T-helper 2 cell (primary cell): ENCODE measurements at places on chromosomes 7 and 10.

DNA sequence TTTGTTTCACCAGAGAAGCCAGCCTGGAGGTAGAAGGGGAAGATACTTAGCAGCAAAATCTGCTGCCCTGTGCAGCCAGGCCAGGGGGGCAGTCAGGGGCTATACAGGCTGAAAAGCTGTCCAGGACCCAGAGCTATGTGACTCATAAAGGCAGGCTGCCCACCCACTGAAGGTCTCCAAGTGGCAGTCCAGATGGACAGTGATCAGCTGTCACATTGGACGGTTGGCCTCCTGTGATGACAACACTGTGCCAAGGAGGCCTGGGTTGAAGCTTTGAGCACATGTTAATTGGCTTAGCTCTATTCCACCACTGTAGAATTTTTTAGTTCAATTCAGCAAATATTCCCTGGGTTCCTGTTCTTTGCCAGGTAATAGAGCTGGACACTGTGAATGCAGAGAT lies 577.3 kb upstream of the GALNT17 start:
- no peak for DNase-seq

DNA sequence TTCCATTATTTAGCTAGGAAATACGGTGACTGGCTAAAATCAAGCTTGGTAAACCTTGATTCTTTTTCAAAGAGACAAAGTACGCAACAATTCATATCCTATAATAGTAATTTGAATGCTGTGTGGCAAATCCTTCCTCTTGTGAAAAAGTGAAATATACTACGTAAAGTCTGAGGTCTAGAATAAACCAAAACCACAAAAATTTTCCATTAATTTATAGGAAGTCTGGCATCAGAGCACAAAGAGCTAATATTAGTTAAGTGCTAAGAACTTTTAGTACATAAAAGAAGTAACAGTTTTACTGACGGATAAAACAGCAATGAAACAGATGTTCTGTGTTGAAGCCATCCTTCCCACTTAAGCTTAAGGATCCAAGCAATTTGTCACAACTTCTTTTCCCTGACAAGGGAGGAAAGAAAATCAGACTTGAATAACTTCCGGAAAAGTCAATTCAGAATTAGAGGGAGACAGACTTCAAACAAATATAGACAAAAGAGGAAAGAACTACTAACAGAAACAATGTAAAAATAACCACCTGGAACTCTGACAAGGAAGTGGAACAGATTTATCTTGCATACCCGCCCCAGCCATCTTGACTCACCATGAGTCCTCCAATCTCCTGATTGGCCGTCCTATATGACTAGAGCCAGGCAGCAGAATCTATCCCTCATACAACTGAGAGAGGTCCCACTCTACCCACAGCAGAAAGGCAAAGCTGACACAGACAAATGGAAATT lies 34.6 kb downstream of the RHEB start:
- DNase-seq, result no peak

DNA sequence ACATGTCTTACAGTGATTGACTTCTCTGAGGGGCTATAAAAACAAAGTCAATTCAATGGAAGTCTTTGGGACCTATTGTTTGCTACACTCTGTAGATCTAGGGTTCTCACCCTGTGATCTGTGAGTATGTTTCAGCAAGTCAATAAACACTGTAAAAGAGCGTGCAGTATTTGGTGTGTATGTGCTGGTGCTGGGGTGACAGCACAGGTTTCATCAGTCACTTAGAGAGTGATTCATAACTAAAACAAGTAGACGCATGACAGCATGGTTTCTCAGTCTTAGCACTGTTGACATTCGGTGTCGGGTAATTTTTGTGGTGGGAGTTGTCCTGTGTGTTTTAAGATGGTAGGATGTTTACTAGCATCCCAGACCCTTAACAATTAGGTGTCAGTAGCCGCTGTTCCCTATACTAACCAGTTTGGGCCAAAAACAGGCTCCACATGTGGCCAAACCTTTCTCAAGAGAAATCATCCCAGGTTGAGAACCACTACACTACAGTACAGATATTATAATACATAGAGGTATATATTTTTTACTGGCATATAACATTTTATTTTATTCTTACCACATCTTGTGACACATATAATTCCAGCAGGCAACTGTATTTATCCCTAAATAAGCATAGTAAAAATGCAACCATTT lies 411.8 kb downstream of the ARL4A start:
- DNase-seq, result no peak

- no peak for DNase-seq
Observed at GRCh38 chr7:144256112-144256511, 8.5 kb downstream of the OR2A7 start.

DNA sequence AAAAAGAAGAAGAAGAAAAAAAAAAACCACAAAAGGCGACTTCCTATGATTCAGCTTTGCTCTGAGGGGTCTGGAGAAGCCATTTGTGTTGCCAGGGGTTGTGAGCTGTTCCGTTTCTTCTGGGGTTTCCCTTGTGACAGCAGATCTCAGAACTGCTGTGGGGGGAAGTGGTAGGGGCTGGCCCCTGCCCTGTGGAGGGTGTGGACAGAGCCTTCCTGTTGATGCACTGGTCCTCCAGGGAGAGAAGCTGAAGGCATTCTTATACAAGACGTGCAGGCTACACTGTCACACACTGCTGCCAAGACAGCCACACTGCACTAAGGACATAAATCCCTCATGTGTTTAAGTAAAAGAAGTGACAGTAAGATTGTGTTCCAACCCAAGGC lies 17.3 kb upstream of the CSGALNACT2 start:
- peak; percentile 28 for DNase-seq

- DNase-seq, result no peak
Observed at GRCh38 chr7:124351950-124352349, 319.1 kb upstream of the TMEM229A start.

- DNase-seq, result no peak
Observed at GRCh38 chr7:157047148-157047547, 36.7 kb upstream of the MNX1 start.

GRCh38 chr7:11060893-11061292 lies 87.2 kb downstream of the PHF14 start:
- no peak for DNase-seq

GRCh38 chr10:129867631-129868179 lies 96.4 kb downstream of the EBF3 start:
- no peak for DNase-seq

DNA sequence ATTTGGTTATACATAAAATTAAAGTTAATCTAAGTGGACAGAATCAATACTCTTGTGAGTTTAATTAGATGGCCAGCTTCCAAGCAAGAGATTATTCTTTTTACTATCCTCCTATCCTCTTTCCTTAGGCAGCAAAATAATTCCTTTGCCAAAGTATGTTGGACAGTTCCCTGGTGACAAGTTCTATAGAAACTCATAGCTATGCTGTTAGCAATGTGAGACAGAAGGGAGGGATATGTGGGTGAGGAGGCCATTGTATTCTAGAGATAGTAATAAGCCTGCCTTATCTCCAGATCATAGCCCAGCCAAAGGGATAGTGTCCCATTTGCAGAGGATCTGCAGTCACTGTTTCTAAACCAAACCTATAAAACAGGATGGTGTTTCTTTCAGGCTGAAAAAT lies 181.6 kb upstream of the HDAC9 start:
- DNase-seq, result no peak

GRCh38 chr10:112517451-112517862 lies 70.4 kb downstream of the VTI1A start:
- no peak for DNase-seq

- no peak for DNase-seq
Observed at GRCh38 chr10:59872892-59873463, 33.4 kb downstream of the CCDC6 start.

- DNase-seq, result no peak
Observed at GRCh38 chr7:87479951-87480350, 4.5 kb upstream of the ABCB4 start.

DNA sequence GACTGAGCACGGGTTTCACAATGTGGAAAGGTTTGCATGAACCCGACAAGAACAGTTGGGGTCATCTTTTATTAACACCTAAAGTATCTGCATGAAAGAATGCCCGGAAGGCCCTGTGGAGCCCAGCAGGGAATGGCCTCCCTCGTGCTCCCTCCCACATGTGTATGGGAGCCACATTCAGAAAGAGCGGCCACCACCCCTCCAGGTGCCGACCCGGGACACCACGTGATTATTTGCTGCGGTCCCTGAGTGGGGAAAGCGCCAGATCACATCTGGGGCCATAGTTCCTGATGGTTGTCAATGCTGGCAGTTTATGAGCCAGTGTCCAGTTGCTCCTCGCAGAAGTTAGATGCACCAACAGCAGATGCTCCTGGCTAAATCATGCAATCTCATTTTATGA lies 571.4 kb downstream of the TCERG1L start:
- DNase-seq, result no peak

DNA sequence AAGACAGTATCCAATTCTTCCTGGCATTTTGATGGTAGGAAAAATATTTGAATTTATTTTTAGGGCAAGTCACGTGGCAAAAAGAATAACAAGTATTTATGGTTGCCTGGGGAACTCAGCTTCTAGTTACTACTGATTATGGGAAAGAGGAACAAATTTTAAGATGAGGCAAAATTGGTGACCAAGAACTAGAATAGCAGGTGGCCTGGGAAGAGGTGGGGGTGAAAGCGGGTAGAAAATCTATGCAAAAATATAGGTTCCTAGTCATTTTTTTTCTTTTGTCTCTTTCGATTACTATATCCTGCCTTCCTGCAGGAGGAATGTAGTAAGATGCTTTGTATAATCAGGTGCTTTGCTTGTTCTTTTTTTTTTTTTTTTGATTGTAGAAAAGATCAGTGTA lies 27.8 kb downstream of the ENTPD1 start:
- no peak for DNase-seq

DNA sequence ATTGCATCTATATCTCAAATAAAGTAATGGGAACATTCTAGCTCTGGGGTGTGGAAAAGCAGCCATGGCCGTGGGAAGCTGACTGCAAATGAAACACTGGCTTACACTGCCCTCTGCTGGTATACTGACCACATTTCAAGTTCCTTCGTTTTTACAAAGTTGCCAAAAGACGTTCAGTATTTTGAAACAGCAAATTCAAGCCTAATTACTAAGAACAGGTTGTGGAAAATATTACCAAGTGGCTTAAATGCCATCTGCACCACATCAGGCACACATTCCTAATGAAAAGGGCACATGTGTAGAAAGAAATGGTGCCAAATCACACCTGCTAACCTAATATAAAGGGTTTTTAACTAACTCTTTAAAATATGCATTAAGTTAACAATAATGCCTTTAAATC lies 83.9 kb downstream of the JAZF1 start:
- no peak for DNase-seq

DNA sequence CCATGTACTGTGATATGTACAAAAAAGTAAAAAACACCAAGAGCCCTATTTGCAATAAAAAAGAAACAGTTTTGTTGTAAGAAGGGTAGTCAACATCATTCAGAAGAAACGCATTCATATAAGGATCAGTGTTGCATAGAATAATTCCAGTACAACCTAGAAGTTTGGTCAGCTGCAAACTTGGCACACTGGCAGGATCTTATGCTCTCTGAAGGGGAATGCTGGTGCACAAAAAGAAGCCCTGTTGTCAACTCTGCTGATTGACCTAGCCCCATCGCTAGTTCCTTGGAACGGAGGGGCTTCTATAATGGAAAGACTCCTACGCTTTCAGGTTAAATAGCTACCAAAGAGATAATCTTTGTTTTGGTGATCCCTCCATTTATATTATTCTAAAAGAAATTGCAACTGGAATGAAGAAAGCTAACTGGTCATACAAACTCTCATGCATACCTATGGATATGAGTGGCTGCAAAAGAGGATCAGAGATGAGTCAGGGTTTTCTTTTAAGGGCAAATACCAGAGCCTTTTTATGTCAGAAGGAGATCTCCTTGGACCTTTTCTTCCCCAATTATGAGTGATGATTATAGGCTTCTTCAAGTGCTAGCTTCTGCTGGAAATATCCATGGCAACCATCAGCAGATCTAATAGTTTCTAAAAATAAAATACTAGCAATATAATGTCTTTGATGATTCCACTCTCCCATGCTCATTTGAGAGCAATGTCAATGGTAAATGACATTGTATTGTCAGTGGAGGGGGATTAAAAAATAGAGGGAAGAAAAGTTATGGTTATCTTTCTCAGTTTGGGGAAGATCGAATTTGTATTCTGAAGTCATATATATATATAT lies 312.4 kb upstream of the CACNA2D1 start:
- DNase-seq, result no peak

- DNase-seq, result no peak
Observed at GRCh38 chr7:108384716-108385483, 71.3 kb downstream of the NRCAM start.

- no peak for DNase-seq
Observed at GRCh38 chr10:125628104-125629049, 54.6 kb downstream of the TEX36 start.

- DNase-seq, result no peak
Observed at GRCh38 chr10:112698133-112698817, 251.3 kb downstream of the VTI1A start.

DNA sequence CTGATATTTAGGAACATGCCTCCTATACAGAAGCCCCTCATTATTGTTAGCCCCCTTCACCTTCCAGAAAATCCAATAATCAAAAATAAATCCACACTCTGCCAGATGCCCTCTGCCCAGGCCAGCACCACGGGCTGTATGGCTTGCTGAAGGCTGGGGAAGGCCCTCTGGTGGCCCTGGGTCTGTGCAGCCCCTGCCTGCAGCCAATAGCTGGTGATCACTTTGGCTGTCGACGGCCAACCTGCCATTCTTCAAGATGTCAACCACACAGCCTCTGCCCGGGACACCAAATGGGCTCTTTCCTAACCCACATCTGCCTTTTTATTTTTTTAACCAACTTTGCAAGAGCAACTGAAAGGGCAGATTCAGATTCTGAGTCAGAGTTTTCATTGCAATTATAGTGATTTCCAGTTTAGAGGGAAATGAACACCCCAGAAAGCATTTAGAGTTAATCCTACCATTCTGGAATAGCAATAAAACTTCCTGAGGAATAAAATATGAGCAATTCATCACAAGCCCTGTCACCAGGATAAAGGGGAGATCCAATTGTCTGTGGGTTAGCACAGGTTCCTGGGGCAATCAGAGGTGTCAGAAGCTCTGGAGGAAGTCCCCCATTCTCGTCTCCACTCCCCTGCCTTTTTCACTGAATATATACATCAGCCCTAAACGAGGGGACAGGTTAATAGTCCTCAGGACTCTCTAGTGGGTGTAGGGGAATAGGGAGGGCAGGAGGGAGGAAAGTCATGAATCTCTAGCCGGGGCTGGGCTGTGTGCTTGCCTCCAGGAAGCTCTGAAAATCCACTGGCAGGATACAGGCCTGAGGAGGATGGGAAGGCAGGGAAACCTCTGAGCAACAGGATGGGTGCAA lies 211.3 kb downstream of the GRID1 start:
- DNase-seq, result no peak
